ENCODE measurements at places on chromosomes 12 and 14.

DNA sequence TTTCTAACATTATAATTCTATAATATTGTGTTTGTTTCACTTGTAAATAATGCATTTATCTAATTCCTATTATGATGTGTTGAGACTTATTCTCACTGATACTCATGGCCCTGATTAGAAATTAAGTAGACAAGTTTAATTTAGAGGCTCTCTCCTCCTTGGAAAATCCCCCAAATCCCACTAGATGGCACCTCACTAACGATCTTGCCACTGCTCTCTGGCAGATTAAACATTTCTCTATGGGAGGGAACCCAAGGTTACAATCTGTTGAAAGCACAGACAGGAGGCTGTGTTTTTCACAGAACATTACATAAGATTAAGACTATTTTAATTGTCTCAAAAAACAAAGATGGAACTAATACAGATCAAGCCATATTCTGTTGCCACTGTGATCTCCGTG, 318.7 kb downstream of the LRFN5 start:
- DNase-seq: peak; percentile 14

- no peak for DNase-seq
Observed at GRCh38 chr14:82362452-82362851, 828.8 kb upstream of the SEL1L start.

DNA sequence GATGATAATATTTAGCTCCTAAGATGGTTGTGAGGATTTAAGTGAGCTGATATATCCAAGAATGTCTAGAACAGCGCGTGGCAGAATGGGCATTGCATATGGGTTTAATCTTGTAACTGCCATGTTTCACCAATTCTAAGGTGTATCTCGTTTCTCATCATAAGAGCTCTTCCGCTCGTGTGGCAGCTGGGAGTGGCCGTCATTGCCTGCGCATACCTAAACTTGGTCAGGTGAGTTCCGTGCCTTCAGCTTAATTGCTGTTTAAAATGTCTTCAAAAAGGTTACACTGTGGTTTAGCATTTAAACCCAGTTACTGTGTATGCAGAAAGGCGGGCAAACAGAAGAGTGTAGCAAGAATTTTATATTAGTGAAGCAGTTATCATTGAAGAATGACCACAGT, 4.5 kb upstream of the AQP2 start:
- DNase-seq: no peak

DNA sequence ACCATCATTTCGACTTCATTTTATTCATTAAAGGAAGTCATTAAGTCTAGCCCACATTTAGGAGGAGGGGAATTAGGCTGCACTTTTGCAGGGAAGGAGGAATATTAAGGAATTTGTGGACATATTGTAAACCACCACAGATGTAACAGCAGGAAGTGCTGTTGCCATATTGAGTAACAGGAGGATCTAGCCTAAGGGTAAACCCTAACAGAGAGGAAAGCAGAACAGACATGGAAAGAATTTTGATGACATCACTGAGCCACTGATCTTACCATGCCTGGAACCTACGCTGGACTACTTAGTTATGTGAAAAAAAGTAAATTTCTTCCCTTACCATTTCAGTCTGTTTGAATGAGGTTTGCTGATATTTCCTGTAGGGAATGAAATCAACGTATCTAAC, 100.7 kb upstream of the ATF7IP start:
- no peak for DNase-seq

DNA sequence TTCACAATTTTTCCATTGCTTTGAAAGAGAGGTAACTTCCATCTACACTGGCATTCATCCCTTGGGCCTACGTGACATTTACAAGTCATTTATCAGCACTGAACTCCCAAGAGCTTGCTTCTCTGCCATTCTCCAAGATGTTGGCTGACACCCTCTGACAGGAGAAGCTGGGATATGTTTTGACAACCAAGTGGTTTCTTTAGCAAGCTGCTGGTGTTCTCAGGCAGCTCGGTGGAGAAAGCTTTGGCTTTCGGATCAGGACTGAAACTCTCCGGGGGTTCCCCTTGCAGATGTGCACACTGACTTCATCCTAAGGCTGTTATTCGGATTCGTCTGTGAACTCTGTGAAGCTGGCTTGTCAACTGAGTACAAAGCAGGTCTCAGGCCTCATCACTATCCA, 15.7 kb downstream of the KCNA5 start:
- no peak for DNase-seq

DNA sequence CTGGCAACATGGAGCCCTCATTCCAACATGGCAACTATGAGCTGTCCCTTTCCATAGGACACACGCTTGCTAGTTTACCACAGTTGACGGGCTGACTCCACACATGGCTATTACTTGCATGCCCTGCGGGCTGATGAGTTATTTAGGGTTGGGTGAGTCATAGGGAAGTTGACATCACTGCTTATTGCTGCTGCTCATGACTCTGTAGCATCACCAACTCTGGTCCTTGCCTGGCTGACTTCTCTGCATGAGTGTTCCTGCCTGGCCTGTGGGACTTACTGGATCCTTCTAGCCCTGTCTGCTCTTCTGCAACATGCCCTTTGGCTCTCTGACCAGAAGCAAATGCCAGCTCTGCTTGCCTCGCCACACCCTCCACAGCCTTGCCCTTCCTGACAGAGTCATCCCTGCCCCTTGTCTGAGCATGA, 199.5 kb downstream of the ANO6 start:
- no peak for DNase-seq

DNA sequence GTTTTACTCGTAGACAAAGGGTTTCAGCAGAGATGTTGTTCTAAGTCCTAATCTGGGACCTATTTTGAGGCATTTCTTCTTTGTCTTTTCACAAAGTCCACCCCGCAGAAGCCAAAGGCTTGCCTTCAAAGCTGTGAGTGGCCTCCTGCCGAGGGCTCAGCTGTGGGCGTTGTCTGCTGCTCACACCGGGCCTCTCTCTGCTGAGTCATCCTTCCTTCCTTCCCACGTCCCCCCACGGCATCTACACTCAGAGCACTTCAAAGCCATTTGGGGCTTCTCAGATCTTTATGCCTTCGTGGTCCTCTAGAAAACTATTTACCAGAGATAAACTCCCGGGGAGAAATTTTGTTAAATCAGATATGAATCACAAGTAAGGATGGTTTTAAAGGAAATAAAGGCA, 115.9 kb upstream of the TMPO start:
- no peak for DNase-seq

DNA sequence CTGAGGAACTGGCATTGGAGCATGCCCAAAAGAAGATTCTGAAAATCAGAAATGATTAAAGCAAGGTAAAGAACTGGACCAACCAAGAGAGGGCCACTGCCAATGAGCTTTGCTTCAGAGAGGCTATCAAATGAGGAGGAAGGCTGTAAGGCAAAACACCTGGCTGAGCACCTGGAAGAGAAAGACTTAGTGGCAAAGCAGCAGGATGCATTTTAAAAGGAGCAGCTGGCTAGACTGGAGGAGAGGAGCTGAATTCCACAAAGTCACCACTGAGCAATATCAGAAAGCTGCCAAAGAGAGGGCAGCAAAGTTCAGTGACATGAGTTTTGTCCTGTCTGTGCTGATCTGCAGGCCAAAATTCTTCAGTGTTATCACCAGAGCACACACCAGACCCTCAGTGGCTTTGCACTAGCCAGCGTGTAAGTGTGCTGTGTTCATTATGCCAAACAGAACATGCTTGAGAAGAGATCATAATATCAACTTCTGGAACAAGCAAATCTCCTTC, 338.7 kb downstream of the TRHDE start:
- no peak for DNase-seq

DNA sequence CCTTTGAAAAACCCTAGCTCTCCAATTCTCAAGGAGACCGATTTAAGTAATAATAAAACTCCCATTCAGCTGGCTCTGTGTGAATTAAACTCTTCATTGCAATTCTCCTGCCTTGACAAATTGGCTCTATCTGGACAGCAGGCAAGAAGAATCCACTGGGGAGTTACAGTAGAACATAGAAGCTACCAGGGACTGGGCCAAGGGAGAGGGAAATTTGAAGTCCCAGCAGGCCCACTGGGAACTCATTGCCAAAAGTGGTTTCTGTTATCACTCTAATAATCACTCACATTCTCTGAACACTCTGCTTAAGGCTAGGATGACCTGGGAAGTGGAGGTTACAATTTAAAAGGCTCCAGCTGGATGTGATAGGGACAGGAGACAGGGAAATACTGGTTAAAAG, 384.5 kb upstream of the CCDC196 start:
- no peak for DNase-seq

DNA sequence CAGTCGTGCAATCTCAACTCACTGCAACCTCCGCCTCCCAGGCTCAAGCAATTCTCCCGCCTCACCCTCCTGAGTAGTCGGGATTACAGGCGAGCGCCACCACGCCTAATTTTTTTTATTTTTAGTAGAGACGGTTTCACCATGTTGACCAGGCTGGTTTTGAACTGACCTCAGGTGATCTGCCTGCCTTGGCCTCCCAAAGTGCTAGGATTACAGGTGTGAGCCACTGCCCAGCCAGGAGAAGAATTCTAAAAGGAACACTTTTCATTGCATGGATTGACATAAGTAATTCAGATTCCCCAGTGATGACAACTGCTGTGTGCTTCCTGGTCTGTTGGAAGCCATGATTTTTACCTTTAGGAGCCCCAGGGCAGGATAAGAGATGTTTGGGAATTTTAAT, 22.1 kb downstream of the DMAC2L start:
- no peak for DNase-seq

- no peak for DNase-seq
Observed at GRCh38 chr12:22377731-22378496, 43.4 kb upstream of the ST8SIA1 start.

DNA sequence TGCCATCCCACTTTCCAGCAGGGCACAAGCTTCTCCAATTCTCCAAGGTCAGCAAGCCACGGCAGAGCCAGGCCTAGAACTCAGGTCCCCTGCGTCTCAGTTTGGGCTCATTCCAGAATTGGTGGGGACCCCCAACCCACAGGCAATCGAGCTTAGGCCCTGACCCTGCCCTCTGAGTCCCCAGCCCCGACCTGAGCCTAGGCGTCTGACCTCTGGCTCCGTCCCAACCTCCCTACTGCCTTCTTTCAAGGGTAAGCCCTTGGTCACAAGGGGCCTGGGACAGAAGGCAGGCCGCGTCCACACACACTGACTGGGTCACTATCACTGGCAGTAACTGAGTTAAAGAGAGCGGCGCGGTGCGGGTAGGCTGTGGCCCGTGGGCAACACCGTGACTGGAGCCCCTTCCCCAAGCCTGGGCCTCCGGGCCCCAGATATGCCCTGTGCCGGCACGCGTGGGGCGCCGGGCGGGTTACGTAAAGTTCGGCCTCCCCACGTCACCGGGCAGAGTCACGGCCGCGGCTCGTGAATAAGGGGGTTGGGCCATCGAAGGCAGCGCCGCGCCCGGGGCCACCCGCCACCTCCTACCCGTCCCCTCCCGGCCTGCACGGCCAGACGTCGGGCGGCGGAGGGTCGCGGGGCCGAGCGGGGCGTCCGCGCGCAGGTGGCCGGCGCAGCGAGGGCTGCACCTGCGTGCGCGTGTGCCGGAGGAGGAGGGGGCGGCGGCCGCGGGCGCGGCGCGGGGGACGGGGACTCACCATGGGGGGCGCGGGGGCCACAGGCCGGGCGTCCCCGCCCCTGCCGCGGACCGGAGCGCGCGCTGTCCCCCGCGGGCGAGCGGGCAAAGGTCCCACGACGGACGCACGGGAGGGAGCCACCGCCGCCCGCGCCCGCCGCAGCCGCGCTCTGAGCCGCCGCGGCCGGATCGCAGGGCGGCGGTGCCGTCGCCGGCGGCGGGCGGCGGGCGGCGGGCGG, 516 bp downstream of the ANKRD9 start:
- no peak for DNase-seq

- peak; percentile 45 for DNase-seq
Observed at GRCh38 chr12:26878661-26879119, 45.7 kb upstream of the ITPR2 start.

- DNase-seq: no peak
Observed at GRCh38 chr12:13044906-13045299, 722 bp downstream of the FAM234B start.

DNA sequence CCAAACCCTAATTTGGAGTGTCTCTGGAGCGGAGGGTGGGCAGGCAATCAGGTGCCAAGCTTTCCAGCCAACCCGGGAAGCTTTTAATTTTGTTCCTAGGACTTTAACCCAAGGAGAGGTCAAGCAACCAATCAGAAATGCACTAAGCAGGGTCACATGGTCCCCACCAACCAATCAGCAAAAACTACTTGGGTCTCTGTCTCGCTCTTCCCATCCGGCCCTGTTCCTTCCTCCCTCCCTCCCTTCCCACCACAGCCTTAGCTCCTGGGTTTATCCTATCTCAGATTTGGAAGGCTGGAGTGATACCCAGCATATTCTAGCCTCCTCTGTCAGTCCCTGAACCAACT, 7.3 kb downstream of the HOXC5 start:
- no peak for DNase-seq

- no peak for DNase-seq
Observed at GRCh38 chr14:37669242-37669641, 73.8 kb downstream of the TTC6 start.

GRCh38 chr12:128905003-128905544, 51.8 kb downstream of the GLT1D1 start:
- DNase-seq: no peak

DNA sequence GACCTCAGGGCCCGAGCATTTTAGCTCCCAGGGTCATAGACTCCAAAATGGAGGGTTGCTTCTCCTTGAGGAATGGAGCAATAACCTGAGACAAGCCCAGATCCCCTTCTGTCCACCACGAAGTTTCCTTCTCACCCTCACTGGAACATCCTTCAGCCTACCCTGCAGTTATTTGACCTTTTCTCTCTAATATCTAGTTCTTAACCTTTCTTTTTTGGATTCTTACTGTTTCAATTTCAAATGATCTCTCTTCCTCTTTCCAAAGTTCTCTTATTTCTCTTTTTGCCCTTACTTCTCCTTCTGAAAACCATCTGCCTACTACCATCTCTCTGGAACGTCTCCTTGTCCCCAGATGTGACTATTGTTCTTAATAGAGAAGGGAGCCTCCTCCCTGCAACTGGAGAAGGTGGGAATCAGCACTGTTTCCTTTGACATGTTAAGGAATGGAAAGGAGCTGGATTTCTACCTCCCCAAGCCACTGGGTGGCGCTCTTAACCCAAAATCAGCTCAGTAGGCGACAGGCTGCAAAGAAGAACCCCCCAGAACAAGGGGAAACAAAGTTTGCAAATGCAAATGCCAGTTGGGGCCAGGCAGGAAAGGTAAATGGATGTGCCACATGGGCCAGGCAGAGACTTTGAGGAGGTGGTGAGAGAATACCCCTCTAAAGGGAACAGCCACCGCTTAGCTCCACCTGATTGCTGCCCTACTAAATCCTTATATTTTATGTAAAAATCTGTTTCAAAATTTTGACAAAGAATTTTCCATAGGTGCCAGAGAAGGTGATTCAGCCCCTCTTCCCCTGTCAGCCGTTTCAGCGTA, 22.4 kb upstream of the PDE1B start:
- DNase-seq: peak; percentile 59

GRCh38 chr14:77124345-77125280, 17.0 kb downstream of the ZDHHC22 start:
- no peak for DNase-seq

DNA sequence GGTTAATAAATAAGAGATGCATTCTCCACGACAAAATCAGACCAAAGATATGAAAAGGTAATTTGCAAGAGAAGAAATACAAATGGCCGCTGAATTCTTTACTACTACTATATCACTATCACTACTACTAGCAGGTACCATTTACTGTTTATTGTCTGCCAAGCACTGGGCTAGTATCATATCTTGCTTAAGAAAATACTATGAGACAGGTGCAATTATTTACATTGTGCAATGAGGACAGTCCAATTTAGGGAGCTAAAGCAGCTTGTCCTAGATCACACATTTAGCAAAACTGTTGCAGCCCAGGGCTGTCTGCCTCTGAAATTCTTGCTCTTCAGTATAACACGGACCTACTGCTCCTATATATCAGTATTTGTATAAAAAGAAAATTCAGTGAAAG, 52.8 kb downstream of the CRADD start:
- DNase-seq: no peak

GRCh38 chr12:26870491-26871419, 37.8 kb upstream of the ITPR2 start:
- DNase-seq: peak; percentile 52
